ENCODE measurements at places on chromosomes 7 and 10.

DNA sequence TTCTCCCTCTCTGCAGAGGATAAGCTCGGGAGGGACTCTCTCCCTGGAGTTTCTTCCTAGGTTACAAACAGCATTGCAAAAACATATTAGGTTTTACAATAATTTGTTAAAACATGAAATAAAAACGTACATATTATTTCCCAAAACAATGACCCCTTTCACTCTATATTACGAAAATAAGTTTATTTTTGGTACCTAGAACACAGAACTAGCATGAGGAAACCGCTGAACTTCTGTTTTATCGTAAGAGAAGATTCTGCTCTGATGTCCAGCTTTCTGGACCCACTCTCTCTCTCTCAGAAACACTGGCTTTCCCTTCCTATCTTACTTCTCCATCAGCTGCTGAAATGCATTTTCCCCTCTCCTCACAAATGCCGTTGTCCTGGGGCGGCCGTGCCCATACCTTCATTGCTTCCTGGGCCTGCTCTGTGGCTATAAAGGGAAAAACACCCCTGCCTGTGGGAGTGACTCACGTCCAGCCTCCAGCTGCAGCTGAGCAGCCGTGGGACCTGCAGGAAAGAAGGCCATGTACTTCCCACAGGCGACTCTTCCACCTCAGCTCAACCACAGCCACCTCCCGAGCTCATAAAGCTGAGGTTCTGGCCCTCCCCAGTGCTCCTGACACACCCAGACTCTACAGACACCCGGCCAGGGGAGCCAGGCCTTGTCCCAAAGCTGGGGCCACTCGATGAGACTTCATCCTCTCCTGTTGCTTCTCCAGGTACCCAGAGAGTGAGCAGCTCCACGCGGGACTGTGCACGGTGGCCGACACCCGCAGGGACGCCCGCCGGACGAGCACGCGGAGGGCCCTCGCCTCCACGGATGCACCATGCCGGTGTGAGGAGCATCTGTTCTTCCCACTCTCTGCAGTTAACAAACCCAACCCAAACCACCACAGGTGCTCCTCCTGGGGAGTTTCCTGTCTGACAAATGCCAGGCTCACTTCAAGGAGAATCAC, 3.1 kb downstream of the GPER1 start:
- no peak for DNase-seq

- no peak for DNase-seq
These were observed 31.2 kb downstream of the TBXAS1 start for GRCh38 chr7:139860090-139860775.

DNA sequence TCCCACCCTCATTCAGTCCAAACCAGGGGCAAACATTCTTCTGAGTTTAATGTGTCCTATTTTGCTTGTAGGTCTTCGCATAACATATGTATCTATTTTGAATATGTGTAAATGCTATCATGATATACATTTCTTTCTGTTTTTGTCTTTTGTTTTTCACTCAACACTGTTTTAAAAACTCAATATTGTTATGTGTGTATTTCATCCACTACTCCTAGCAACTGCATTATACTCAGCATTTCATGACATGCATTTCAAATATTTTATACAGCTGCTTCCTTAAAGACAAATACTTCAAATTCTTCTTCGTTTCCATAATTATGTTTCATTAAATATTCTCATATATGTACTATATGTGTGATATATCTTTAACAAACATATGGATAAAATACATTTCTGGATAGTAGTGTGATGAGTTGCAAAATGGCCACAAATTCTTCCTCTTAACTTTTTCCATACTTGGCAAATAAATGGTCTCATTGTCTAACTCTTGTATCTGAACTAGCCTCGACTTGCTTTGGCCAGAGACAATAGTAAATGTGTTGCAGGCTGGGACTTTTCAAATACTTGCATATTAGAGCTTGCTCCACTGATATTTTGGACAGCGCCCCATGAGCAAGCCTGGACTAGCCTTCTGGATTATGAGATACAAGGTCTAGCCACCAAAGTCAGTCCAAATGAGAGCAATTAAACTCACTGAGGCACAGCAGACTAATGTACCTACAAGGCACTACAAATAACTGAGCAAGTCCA, 539.7 kb upstream of the KCND2 start:
- DNase-seq: no peak

DNA sequence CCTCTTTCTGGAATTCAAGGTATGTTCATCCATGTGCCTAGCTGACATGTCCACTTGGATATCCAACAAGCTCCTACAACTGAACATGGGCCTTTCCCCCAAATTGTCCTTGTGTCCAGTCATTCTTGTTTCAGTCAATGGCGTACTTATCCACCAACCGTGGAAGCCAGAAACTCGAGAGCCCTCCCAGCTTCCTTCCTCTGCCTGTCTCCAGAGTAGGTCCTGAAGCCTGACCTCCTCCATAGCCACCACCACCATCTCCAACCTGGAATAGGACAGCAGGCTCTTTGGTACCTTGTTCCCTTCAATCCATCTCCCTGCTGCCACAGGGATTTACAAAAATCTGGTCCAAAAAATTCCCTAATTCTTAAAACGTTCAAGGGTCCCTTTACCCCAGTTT, 305.1 kb downstream of the RPS24 start:
- no peak for DNase-seq

DNA sequence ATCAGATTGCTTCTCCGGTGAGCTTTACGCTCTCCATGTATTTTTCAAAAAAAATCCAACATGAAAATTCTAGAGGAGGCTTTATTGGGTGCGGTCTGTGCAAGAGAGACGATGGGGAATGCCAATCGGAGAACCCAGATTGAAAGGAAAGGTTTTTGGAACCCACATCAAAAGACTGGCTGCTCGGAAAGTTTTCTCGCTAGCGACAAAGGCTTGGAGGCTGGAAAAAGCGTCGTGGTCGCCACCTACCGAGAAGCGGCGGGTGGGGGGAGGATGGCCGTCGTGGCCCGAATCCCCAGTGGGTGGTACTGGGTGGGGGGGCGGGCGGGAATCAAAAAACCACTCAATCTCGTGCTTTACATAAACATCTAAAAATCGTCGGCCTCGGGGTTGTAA, 1.1 kb upstream of the GTF2I start:
- peak; percentile 29 for DNase-seq

DNA sequence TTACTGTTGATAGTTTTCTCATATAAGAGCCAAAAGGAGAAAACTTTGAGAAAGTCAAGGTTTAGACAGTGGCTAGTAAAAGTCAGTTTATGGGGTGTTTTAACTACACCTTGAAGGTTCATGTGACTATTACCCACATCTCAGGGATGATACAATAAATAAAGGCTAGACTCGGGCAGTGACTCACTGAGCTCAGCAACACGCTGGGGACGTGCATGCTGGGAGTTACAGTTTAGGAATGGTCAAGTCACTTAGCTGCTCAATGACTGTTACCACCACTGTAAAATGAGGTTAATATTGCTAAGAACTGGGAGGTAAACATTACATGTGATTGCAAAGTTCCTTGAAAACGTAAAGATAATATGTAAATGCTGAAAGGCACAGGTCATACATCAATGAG, 1254.4 kb upstream of the PHF14 start:
- no peak for DNase-seq

DNA sequence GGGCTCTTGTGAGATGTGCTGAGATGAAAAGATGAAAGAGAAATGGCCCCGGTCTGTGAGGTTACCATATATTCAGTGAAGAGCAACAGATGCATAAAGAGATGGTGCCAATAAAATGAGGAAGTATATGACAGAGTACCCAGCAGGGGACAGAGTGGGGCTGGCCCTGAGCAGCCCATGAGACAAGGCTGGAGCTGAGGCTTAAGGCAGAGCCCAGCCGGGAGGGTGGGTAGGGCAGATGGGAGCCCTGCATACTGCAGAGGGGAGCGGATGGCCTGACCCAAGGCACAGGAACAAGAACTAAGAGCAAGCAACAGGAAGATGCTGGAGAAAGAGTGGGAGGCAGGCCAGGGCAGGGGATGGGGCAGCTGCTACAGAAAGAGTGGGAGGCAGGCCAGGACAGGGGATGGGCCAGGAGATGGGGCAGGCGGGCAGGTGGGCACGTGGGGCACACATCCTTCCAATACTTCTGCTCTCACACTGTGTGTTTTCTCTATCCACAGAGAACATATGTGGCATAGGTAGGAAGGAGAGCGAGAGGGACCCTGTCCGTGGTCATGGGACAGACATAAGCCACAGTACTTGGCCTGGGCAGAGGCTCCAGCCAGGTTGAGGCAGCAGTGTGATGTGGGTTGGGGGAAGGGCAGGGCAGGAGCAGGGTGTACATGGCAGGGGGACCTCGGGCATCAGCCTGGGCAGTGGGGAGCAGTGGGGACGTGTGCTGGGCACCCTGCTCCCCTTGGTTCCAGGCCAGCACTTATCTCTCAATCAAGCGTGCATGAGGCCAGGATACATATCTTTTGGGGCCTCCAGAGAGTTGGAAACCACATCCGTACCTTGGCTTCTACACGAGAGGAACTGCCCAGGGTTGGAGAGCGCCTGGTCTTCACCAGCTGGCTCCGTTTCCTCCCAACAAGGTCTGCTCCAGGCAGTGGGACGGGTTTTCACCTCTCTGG, 91.6 kb upstream of the IKZF1 start:
- DNase-seq: no peak

DNA sequence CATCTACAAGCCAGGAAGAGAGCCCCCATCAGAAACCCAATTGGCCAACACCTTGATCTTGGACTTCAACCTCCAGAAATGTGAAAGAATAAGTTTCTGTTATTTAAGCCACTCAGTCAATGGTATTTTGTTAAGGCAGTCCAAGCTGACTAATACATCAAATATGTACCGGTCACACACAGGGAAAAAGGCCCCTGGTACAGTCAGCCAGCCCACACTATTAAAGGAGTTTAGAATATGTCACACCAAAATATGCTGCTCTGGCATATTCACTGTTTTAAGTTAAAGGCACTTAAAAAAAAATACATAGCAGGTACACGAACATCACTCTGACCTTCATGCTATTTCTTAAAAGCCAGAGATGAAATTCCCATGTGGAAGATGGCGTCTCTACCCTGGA, 15.2 kb upstream of the CDCA7L start:
- no peak for DNase-seq

- DNase-seq: no peak
These were observed 109.2 kb downstream of the PDGFA start for GRCh38 chr7:410395-410910.

GRCh38 chr10:109740436-109740835, 182.9 kb downstream of the XPNPEP1 start:
- DNase-seq: no peak

- peak; percentile 20 for DNase-seq
These were observed 67.8 kb upstream of the NXPH1 start for GRCh38 chr7:8365499-8366110.

- no peak for DNase-seq
These were observed 792.9 kb upstream of the GHITM start for GRCh38 chr10:83346266-83346910.

DNA sequence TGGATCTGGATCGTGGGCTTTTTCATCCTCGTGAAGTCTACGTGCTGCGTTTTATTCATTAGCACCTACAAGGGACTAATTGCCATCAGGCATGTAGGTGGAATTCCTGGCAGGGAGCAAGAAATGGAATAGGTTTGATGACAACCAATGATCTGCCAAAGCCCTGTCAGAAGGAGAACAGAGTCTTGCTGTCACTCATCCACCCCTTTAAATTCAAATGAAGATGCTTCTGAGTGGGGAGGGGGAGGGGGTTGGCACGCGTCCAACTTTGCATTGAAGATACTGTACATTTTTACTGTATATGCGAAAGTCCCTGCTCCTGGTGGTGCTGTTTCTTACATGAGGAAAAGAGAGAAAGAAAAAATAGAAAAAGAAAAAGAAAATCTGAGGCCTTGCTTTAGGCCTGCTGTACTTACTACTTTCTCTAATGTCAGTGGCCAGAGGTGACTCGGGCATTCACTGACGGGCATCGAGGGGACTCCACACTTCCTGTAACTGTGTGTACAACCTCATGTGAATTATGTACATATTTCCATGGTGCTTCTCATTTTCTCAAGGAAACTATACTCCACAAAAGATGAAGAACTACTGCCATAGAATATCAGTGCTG, 569.1 kb downstream of the INHBA start:
- DNase-seq: no peak

Data from HEK293T (cell line).